ENCODE measurements at places on chromosomes 7 and 10. TPM values are rescaled to one million over a fixed set of nuclear protein-coding genes. Genes with fewer than 3 reads are reported as not detected.
A peak's percentile ranks its signal among the peaks of the same experiment; 100 is the strongest.

DNA sequence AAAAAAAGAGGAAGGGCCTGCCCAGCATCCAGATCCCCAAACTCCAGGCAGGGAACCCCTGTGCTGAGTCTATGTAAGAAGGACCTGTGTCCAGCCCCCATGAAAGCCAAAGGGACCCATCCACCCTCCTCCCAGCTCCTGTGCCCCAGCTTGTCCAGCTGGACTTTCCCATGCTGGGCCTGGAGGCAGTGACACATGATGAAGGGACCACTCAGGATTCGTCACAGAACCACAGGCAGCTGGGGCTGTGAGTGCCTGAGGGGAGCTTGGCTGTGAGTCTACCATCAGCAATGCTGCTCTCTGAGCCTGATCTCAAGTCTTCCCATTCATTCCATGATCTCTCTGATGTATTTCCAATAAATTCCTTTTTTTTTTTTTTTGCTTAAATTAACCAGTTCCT lies 36.2 kb upstream of the MNX1 start:
- DNase-seq = no peak
- H3K27ac ChIP-seq = no peak overlapping the region
- no peaks in the 10 kb centered on the region for H3K4me1 ChIP-seq
- H3K27me3 ChIP-seq = peaks cover 4% of the 10 kb centered on the region
- H3K36me3 ChIP-seq = no peaks in the 10 kb centered on the region

GRCh38 chr7:69301253-69301652 lies 297.0 kb upstream of the AUTS2 start:
- H3K4me3 ChIP-seq = no peak overlapping the region
- H3K36me3 ChIP-seq = no peaks in the 10 kb centered on the region
- H3K27ac ChIP-seq = no peak overlapping the region
- no peaks in the 10 kb centered on the region for H3K4me1 ChIP-seq

GRCh38 chr7:139494835-139495579 lies 11.5 kb upstream of the KLRG2 start:
- H3K4me1 ChIP-seq = no peaks in the 10 kb centered on the region
- H3K4me3 ChIP-seq = no peak overlapping the region
- H3K27ac ChIP-seq = no peak overlapping the region
- H3K27me3 ChIP-seq = no peaks in the 10 kb centered on the region

DNA sequence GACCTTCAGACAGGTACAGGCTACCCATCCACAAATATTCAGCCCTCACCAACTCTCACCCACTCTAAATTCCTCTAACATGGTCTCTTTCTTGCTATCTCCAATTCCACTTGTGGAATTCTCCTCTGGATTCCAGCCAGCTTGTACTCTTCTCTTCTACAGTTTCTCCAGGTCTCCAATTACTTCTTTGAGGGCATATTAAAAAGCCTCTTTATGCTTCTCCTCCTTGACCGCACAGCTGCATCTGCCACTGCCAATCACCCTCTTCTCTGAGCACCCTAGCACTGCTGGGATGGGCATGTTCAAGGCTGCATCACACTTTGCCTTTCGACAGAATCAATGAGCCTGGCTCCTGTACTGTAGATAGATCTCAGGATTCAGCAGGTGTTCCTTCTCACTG lies 101.5 kb upstream of the ANKRD1 start:
- H3K36me3 ChIP-seq = no peaks in the 10 kb centered on the region
- no peak for DNase-seq
- peaks cover 8% of the 10 kb centered on the region for H3K4me1 ChIP-seq
- H3K27ac ChIP-seq = peak overlapping the region; percentile 36
- no peak overlapping the region for H3K4me3 ChIP-seq

GRCh38 chr10:93820434-93820833 lies 62.7 kb downstream of the LGI1 start:
- H3K4me1 ChIP-seq = no peaks in the 10 kb centered on the region
- no peak for DNase-seq
- H3K4me3 ChIP-seq = no peak overlapping the region
- H3K27me3 ChIP-seq = peaks cover 19% of the 10 kb centered on the region

GRCh38 chr10:98023024-98023423 lies 7.4 kb downstream of the CRTAC1 start:
- no peaks in the 10 kb centered on the region for H3K36me3 ChIP-seq
- DNase-seq = no peak
- no peak overlapping the region for H3K27ac ChIP-seq
- H3K27me3 ChIP-seq = peaks cover 25% of the 10 kb centered on the region
- H3K4me1 ChIP-seq = peaks cover 5% of the 10 kb centered on the region

GRCh38 chr10:46091828-46092523 lies 45.9 kb upstream of the MSMB start:
- DNase-seq = no peak
- H3K27me3 ChIP-seq = no peaks in the 10 kb centered on the region
- H3K36me3 ChIP-seq = no peaks in the 10 kb centered on the region
- H3K4me1 ChIP-seq = no peaks in the 10 kb centered on the region
- H3K4me3 ChIP-seq = no peak overlapping the region

GRCh38 chr7:2517026-2517425 lies 2.5 kb upstream of the LFNG start:
- H3K27ac ChIP-seq = no peak overlapping the region
- H3K36me3 ChIP-seq = no peaks in the 10 kb centered on the region
- H3K4me3 ChIP-seq = no peak overlapping the region
- DNase-seq = no peak
- peaks cover 31% of the 10 kb centered on the region for H3K4me1 ChIP-seq

GRCh38 chr10:32982911-32983909 lies 25.2 kb upstream of the ITGB1 start:
- no peaks in the 10 kb centered on the region for H3K27me3 ChIP-seq
- no peak for DNase-seq
- no peak overlapping the region for H3K4me3 ChIP-seq

- no peak for DNase-seq
- no peaks in the 10 kb centered on the region for H3K36me3 ChIP-seq
- H3K4me3 ChIP-seq = no peak overlapping the region
These were observed 2.5 kb downstream of the VSTM2A start for GRCh38 chr7:54544527-54545240.

DNA sequence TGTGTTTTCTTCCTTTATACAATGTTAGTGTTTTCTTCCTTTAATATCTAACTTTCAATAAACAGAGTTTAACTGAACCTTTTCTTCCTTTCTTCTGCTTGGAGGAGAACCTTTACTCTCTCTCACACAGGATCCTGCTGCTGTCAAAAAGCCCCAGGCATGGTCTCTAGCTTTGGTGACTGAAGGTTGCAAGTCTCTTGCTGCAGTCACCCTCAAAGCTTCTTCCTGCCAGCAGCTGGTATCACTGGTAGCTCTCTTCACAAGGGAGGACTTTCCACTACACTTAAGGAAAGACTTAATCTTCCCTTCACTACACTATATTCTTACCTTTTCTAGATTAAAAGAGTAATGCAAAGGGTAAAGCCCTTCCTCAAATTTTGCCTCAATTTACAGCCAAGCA lies 153.4 kb downstream of the SGMS1 start:
- peaks cover 19% of the 10 kb centered on the region for H3K4me1 ChIP-seq
- H3K27me3 ChIP-seq = no peaks in the 10 kb centered on the region
- no peak overlapping the region for H3K27ac ChIP-seq
- no peak for DNase-seq

- no peak for DNase-seq
- no peak overlapping the region for H3K27ac ChIP-seq
- no peaks in the 10 kb centered on the region for H3K27me3 ChIP-seq
These were observed 344.2 kb upstream of the ADARB2 start for GRCh38 chr10:2081501-2081900.

GRCh38 chr7:28142650-28143049 lies 37.9 kb downstream of the JAZF1 start:
- no peak for DNase-seq
- no peaks in the 10 kb centered on the region for H3K36me3 ChIP-seq
- H3K27ac ChIP-seq = no peak overlapping the region
- no peaks in the 10 kb centered on the region for H3K4me1 ChIP-seq
- H3K27me3 ChIP-seq = no peaks in the 10 kb centered on the region

DNA sequence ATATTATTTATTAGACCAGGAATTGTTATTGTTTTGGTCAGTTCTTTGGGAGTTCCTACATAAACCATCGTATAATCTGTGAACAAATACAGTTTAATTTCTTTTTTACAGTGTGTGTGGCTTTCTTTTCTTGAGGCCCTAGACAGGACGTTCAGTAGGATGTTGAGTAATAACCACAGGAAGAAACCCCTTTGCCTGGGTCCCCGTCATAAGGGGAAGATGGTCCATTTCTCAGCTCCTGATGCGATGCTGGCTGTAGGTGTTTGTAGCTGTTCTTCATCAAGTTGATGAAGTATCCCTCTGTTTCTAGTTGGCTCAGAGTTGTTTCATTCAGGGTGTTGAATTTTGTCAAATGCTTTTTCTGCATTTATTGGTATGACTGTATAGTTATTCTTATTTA lies 219.7 kb upstream of the ADARB2 start:
- no peaks in the 10 kb centered on the region for H3K4me1 ChIP-seq
- no peaks in the 10 kb centered on the region for H3K27me3 ChIP-seq
- H3K27ac ChIP-seq = no peak overlapping the region

GRCh38 chr10:89469517-89469916 lies 55.1 kb downstream of the IFIT5 start:
- H3K36me3 ChIP-seq = no peaks in the 10 kb centered on the region
- H3K4me3 ChIP-seq = no peak overlapping the region
- no peaks in the 10 kb centered on the region for H3K27me3 ChIP-seq

GRCh38 chr7:43117861-43118260 lies 5.4 kb downstream of the HECW1 start:
- peaks cover 10% of the 10 kb centered on the region for H3K4me1 ChIP-seq
- no peaks in the 10 kb centered on the region for H3K36me3 ChIP-seq
- DNase-seq = no peak
- peaks cover 47% of the 10 kb centered on the region for H3K27me3 ChIP-seq

- no peak overlapping the region for H3K4me3 ChIP-seq
- H3K4me1 ChIP-seq = no peaks in the 10 kb centered on the region
- no peaks in the 10 kb centered on the region for H3K36me3 ChIP-seq
- no peak for DNase-seq
- H3K27me3 ChIP-seq = no peaks in the 10 kb centered on the region
These were observed 3.2 kb downstream of the AKR1B15 start for GRCh38 chr7:134552105-134552504.

- no peaks in the 10 kb centered on the region for H3K36me3 ChIP-seq
- H3K27me3 ChIP-seq = no peaks in the 10 kb centered on the region
These were observed 30.0 kb downstream of the TACC2 start for GRCh38 chr10:122018951-122019413.

DNA sequence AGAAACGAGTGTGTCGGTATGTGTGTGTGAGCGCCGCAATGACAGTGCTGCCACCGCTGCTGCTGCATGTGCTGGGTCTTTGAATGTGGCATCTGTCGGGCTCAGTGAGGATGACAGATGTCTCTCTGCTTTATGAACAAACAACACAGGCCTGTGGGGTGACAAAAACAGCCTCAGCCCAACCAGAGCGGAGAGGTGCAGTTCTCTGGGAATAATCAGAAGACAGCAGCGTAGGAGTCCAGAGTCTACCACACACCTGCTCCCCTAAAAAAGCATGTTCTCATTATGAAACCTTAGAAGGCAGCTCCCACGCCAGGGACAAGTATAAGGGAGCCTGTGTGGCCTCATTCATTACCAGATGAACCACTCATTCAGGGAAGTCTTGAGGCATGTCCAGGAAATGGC lies 278.3 kb downstream of the KCNMA1 start:
- H3K4me3 ChIP-seq = no peak overlapping the region
- H3K4me1 ChIP-seq = no peaks in the 10 kb centered on the region
- no peak for DNase-seq
- H3K27ac ChIP-seq = no peak overlapping the region
- H3K27me3 ChIP-seq = no peaks in the 10 kb centered on the region

KCNH2 gene
- total RNA-seq = 3.6 TPM

GCC1 gene
- total RNA-seq = 18.1 TPM

PRSS37 gene
- total RNA-seq = not detected

CC2D2B gene
- 2.8 TPM for total RNA-seq

NME8 gene
- 2.1 TPM for total RNA-seq

TDRD1 gene
- total RNA-seq = 0.14 TPM

ZPBP gene
- not detected for total RNA-seq

ACTR3C gene
- 20.1 TPM for total RNA-seq

SHTN1 gene
- total RNA-seq = 40.4 TPM

ZNF727 gene
- 5.5 TPM for total RNA-seq

Measured in upper lobe of right lung (tissue), 1 donor.